Activated CD8-positive, alpha-beta T cell treated with anti-CD3 and anti-CD28 coated beads for 36 hours (primary cell): ENCODE measurements at places on chromosomes 7 and 10. TPM values are rescaled to one million over a fixed set of nuclear protein-coding genes. Genes with fewer than 3 reads are reported as not detected.
A peak's percentile ranks its signal among the peaks of the same experiment; 100 is the strongest.

DNA sequence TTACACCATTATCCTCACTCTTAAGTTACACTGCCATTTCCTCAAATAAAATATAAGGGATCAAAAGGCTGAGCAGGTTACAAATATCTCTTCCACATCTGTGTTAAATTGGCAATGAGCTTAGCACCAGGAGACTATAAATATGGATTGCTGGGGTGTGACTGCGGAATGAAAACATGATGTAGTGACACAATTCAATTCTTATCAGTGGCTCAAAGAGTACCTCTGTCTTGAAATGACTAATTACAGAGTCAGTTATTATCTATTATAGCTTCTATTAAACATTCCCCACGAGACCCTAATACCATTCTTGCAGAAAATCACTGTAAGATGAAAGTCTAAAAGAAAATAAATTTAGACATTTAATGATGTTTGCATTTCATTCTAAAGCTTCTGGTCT lies 67.1 kb downstream of the RELN start:
- no peak for DNase-seq

DNA sequence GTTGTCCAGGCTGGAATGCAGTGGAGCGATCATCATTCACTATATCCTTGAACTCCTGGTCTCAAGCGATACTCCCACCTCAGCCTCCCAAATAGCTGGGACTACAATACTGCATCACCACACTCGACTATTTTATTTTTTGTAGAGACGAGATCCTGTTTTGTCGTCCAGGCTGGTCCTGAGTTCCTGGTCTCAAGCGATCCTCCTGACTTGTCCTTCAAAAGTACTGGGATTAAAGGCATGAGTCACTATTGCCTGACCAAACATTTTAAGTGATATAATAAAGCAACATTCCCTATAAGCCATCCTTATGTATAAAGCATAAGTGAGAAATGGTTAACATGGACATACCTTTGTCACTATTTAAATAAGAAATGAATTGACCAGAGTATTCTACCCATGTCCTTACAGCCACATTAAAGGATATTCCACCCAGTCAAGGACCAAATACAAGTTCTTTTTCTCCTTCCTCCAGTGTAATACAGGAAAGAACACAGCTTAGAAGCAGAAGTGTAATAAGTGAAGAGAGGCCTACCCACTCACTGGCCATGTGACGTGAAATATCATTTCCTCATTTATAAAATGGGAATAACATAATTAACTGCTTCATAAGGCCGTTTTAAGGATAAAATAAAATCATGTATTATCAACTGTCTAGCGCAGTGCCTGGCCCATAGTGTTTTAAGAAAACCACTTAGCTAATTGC lies 82.0 kb downstream of the DOCK4 start:
- DNase-seq, result no peak

DNA sequence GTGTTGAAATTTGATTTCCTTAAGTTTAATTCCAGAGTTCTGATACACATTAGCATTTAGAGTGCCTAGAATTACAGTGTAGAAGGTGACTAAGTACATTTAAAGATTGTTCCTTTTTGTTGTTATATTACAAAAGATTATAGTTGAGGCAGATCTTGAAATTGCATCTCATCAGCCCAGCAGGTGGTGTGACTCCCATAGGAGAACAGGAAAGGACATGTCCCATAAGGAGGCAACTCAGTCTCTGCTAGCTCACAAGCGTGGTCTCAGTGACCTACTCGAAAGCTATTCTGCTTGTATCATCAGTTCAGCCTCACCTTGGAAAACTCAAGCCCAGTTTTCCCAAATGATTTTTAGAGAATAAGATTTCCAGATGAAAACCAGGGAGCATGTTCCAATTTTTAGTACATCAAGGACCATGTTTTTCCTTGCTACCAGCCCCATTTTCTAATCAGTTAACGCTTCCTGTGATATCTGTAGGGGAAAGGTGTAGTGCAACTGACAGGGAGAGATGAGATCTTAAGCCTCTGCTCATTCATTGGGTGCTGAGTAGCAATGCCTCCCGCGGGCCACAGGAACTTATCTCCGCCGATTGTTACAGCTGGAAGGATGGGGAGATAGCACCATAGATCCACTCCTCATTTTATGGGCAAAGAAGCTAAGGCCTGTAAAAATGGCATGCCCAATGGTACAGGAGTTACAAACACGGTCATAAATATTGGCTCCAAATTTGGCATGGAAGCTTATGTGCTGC lies 1.1 kb upstream of the GNAI1 start:
- DNase-seq, result no peak

The CACNA2D1 gene
- total RNA-seq, result not detected

GRCh38 chr10:131128731-131129130 lies 182.8 kb downstream of the TCERG1L start:
- no peak for DNase-seq

The TRIM56 gene
- 42.3 TPM for total RNA-seq

The HOXA6 gene
- total RNA-seq, result not detected

The HGF gene
- not detected for total RNA-seq

DNA sequence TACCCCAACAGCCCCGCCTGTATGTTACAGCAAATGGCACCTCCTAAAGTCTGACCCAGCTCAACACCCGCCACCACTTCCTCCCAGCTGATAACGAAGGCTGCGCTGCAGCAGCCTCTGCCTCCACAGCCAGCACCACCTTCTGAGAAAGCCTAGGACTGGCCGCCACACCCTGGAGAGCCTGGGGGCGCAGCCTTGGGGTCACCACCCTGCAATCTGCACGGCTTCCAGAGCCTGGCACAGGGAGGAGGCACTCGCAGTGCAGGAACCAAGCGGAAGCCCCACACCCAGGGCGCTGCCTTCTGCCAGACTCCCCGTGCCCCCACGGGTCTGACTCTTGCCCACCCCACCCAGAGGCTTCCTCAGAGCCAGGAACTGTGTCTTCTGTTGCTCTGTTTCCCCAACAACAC lies 112.5 kb downstream of the MAD1L1 start:
- peak; percentile 80 for DNase-seq

DNA sequence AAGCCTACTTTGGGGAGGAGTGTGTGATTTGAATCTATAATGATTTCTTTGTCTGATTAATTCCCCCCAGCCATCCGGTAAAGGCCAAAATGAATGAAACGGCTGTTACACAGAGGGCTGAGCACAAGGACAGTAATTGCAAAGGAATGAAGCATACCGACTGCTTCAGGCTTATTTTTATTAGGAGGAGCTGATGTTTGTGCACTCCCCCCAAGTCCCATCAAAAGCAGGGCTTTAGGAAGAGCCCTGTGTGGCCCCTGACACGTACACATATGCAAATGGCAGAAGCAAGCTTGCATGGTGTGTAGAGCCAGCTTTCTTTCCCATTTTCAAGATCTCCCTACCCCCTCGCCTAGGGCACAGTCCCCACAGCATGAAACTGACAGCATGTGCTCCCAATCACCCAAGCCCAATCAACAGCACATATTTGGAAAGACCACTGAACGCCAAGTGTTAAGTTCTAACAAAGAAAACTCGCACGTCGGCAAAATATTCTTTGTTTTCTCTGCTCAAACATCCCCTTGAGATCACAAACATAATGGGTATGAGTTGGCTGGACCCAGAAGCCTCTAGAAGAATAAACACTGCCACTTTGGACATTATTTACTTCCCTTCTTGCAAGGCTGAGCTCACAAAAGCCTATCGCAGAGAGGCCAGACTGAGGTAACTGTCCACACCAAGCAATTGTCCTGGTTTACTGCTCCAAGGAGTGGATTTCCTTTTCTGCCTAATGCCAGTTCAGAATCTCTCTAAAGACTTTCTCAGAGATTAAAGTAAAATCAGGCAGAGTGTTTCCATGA lies 143.0 kb downstream of the CUBN start:
- no peak for DNase-seq

The EIF3A gene
- total RNA-seq, result 131 TPM

- no peak for DNase-seq
Measured at GRCh38 chr10:80770239-80770638, 232.5 kb downstream of the SH2D4B start.

The ITGB8 gene
- not detected for total RNA-seq

DNA sequence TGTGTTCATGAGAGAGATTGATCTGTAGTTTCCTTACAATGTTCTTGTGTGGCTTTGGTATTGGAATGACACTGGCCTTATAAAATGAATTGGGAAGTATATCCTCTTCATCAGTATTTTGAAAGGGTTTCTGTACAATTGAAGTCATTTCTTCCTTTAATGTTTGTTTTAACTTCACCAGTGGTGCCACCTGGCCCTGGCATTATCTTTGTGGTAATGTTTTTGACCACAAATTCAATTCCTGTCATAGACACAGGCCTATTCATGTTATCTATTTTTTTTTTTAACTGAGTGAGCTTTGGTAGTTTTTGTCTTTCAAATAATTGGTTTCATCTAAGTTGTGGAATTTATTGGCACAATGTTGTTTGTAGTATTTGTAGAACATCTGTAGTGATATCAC lies 127.7 kb downstream of the CDK14 start:
- DNase-seq, result no peak

DNA sequence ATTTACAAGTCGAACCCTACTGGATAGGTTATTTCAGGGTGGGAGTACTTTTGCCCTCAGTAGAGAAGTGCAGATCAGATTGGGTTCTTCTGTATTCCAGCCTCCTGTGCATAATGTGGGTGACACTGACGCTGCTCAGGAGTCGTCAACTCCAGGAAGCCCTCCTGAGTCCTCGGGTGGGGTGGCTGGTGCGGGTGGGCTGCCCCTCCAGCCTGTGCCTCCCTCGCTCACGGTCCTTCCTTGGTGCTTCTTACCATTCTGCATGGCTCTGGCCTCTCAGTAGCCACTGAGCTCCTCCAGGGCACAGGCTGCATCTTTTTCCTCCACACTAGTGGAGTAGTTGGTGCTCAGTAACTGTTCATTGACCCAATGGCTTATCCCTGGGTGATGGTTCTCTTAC lies 4.3 kb downstream of the CDH23 start:
- DNase-seq, result no peak

- no peak for DNase-seq
Measured at GRCh38 chr7:47543714-47544113, 38.2 kb downstream of the TNS3 start.

DNA sequence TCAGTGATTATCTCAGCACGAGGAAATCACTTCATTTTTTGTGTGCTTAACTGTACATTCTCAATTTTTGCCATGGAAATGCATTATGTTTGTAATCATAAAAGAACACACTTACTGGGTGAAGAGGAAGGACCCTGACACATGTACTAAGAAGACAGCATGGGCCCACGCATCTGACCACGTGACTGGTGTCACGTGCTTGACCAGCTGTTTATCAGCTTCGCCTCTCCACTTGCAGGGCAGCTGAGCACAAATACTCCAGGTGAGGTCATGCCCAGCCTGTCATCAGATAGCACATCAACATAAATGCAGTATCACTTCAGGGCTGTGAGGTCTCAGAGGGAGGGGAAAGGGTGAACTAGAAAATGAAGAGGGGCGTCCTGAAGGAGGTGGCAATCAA lies 179.8 kb downstream of the EBF3 start:
- DNase-seq, result no peak

DNA sequence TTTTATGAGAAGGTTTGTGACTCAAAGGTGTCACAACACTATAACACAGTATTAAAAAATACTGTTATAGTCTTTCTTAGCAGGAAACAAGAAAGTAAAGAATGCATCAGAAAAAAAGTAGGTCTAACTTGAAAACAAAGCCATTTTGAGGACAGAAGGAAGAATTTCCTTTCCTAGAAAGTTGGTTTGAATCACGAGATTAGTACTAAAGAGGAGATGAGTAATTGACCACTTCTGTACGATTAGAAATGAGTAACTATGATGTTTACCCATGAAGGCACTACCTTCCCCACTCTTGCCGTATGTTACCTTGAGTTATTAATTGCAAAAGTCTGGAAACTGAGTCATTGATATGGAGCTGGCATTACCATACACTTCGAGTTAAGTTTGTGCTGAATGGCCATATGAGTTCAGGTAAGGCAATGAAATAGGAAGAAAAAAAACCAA lies 65.2 kb downstream of the FAM185A start:
- DNase-seq, result no peak

The UNCX gene
- total RNA-seq, result not detected

DNA sequence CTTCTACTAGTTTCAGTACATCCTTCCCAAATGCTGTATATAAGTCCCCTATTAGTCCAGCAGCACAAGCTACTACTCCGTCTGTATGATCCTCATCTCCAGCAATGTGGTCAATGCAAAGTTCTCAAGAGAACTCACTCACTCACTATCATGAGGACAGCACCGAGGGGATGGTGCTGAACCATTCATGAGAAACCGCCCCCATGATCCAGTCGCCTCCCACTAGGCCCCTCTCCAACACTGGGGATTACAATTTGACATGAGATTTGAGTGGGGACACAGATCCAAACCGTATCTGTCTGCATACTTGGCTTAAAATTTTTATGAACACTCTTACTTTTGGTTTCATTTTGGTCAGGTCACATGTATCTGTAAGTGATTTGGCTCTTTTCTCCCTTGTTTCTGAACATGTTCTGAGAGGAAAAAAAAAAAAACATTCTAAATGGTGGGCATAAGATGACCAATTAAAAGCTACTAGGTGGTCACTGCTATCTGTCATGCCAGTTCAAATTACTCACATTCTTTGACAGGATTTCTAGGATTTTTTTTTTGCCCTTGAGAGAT lies 60.1 kb downstream of the ZNF783 start:
- DNase-seq, result no peak

GRCh38 chr7:93719546-93719945 lies 145.0 kb upstream of the CALCR start:
- DNase-seq, result no peak

The FZD8 gene
- 0.14 TPM for total RNA-seq

DNA sequence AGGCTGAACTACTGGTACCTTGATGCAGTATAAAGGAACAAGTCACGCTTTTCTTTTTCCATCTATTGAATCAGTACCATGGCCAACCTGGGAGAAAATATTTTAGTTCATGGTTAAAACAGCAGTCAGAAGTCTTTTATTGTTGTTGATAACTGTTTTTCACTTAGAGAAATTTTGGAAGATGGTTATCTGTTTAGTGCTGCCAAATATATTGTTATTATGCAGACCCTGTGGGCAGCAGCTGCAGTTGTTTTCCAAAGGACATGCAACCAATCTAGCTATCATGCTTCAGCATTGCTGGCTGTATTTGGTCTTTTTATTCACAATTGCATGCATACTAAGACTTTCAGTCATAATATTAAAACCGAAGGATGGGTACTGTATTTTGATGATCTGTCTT lies 169.5 kb downstream of the BBS9 start:
- DNase-seq, result no peak

- no peak for DNase-seq
Measured at GRCh38 chr7:78783179-78783962, 670.1 kb downstream of the MAGI2 start.

GRCh38 chr7:147539685-147540084 lies 1050.9 kb upstream of the C7orf33 start:
- no peak for DNase-seq

The HKDC1 gene
- 0.40 TPM for total RNA-seq

The GJC3 gene
- 0.47 TPM for total RNA-seq

DNA sequence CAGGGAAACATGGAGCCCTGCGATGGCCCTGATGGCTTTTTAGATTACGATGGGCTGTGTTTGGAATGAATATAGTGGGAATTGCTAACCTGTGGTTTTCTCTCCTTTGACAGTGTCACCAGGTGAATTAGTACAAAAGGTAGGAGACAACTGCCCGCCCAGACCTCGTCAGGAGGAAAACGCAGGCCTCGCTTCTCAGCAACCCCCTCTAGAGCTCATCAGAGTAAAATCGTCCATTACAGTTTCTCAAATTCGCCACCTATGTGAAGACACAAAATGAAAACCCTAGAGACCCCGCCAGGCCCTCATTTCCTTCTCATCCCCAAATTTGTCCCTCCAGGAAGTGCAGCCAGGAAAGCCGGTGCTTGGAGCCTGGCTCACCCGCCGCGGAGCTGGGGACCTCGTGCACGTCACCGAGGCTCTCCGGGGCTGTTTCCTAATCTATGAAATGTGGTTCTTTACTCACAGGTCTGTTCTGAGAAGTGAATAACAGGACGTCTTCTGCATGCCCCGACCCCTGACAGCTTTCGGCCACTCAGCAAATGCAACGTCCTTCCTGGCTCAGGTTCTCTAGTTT lies 143.7 kb downstream of the VIPR2 start:
- DNase-seq, result no peak
